ENCODE measurements at places on chromosomes 7 and 10. TPM values are rescaled to one million over a fixed set of nuclear protein-coding genes. Genes with fewer than 3 reads are reported as not detected.

Gene MBL2
- polyA plus RNA-seq: 0.45 TPM

DNA sequence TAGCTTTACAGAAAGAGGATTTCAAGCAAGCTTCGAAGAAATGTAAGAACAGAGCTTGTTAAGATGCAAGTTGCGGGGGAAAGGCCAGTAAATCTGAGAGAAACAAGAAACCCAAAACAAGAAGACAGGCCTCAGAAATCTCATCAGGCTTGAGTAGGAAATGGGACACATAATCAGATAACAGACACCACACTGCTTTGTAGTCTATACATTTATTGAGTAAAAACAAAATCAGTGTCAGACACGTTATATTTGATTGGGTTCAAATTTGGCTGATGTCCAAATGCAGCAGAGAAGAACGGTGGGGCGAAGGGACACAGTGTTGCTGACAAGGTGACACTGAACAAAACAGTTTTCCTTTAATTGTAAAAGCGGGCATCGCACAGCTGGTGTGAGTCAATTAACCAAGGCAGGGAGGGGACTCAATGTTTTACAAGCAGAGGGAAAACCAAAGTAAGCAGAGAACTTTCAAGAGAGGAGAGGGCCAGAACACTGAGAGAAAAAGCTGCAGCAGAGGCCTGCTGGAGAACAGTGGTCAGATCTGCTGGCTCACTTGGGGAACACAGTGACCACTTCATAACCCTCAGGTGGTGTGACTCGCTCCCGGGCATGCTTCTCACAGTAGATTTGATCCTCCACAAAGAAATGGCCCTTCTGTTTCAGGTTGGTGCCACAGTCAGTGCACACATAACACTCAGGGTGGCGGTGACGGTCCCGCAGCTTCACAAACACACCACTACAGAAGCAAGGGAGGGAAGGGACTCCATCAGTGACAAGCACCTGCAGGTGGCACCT is 43.5 kb downstream of the ACSM6 start:
- DNase-seq: no peak

DNA sequence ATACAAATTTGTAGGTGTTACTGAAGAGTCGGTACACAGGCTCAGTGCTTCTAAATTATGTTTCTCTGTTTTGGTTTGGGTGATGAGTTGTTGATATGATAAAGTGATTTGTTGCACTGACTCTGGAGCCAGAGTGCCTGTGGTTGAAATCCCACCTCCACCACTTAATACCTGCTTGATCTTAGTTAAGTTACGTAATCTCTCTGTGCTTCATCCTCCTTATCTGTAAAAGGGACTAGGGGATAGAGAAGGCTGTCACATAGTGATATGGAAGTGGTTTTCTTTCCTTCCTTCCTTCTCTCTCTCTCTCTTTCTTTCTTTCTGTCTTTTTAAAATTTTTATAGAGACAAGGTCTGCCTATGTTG is 664 bp upstream of the HPS6 start:
- DNase-seq: no peak

DNA sequence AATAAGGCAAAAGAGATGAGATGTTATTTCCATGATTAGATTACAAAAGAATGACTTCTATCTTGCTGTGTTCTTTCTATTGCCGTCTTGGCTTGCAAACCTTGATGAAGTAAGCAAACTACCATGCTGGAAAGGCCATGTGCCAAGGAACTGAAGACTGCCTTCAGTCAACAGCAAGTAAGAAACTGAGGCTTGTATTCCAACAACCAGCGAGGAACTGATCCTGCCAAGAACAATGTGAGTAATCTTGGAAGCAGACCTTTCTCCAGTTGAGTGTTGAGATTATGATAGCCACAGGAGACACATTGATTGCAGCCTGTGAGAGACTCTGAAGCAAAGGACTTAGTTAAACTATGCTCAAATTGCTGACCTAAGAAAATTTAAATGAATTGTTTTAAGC is 164.6 kb upstream of the GRM3 start:
- DNase-seq: no peak

All from left renal cortex interstitium (tissue), 4 donors.